ENCODE measurements at places on chromosomes 2 and 18.
A peak's percentile ranks its signal among the peaks of the same experiment; 100 is the strongest.

DNA sequence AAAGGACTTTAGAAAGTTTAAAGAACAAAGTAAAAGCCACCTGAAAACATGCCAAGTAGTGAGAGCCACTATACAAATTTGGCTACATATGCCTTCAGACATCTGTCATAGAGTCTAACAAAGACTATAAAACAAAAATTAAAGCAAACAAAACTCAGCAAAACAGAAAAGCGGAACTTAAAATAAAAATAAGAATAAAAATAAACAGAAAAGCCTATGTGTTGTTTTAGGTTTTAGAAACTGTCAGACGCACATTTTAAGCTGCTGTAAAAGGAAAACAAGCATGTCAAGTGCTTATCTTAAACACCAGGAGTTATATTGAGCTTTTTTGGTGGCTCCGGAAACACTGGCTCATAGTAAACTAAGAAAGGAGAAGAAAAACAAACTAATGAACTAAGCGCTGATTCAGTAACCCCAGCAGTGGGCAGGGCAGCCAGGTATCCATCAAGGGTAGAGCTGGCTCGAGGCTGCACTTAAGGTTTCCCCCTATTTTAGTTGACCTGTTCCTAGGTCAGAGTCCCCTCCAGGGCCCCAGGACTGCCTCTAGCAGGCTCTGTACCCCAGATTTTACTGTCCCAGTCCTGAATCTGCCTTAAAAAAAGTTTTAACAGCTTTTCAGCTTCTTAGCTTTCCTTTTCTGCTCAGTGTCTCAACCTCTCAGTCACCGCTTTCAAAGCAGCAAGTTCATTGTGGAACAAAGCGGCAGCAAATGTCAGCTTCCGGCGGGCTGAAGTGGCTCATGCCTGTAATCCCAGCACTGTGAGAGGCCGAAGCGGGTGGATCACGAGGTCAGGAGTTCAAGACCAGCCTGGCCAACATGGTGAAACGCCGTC lies 15.4 kb upstream of the RMC1 start:
- H3K27me3 ChIP-seq = no peaks in the 10 kb centered on the region
- 0 out of 2 replicates have a peak, but pooled peaks cover 4% of the 10 kb centered on the region for H3K36me3 ChIP-seq
- H3K27ac ChIP-seq = peak overlapping the region; percentile 83
- peak; percentile 76 for DNase-seq
- peaks cover 19% of the 10 kb centered on the region for H3K4me1 ChIP-seq

DNA sequence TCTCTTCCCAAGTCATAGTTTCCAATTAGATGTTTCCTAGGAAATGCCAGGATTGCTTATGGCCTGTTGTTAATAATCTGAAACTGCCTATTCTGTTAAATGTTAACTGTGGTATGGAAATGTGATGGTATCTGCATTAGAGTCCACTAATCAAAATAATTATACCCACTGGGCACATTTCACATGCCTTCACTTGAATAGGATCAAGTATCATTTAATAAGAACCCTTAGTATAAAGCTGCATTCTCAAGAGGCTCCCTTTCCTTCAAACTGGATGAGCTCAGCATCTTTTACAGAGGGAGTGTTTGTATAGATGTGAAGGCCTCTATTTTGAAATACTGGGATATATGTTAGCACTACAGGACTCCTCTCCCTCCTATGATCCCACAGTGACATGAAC lies 477.2 kb upstream of the VRK2 start:
- H3K27ac ChIP-seq = no peak overlapping the region
- H3K4me1 ChIP-seq = no peaks in the 10 kb centered on the region
- H3K4me3 ChIP-seq = no peak overlapping the region
- H3K27me3 ChIP-seq = peaks cover 38% of the 10 kb centered on the region

GRCh38 chr18:2981212-2981728 lies 31.7 kb downstream of the LPIN2 start:
- H3K4me3 ChIP-seq = peak overlapping the region; percentile 44
- no peaks in the 10 kb centered on the region for H3K27me3 ChIP-seq
- DNase-seq = peak; percentile 84
- no peaks in the 10 kb centered on the region for H3K36me3 ChIP-seq

- no peak overlapping the region for H3K4me3 ChIP-seq
- H3K36me3 ChIP-seq = no peaks in the 10 kb centered on the region
- DNase-seq = peak; percentile 82
- H3K27ac ChIP-seq = no peak overlapping the region
These were observed 23.9 kb upstream of the CCDC68 start for GRCh38 chr18:54983041-54983686.

DNA sequence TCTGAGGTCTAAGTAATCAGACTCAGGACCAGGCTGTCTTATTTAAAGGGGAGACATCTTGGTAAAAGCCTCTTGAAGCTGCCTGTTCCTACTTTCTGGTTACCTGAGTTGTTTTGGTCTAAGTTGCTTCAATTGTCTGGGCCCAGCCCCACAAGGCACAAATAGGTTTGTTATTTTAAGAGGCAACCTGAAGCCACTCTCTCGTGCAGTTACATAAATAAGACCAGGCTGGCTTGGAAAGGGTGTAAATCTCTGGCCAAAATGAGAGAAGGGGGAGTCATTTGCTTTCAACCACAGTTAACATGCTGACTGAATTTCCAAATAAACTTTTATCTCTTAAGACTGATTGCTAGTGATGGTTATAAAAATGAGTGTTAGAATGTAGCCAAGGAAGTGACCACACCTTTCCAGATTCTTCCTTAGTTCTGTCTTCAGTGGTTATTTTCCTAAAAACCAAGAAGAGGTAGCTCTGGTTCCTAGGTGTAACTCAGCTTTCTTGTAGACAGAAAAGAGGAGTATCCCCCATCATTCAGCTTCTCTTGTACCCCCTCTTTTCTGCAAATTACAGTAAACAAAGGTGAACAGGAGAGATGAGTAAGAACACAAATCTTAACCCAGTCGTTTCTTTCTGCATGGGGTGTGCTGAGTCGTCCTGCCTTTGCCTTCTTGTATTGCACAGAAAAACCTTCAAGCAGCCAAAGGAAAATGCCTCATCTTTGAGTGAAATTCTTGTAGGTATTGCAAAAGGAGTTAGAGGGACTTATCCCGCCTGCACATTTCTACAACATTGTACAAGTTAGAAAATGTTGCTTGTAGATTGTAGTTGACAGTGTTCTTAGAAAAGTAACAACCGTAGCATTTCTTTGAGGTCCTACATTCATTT lies 161.5 kb upstream of the NT5C1B start:
- H3K4me1 ChIP-seq = peaks cover 35% of the 10 kb centered on the region
- peak overlapping the region; percentile 92 for H3K27ac ChIP-seq

GRCh38 chr2:192265751-192266150 lies 71.0 kb upstream of the TMEFF2 start:
- no peak overlapping the region for H3K4me3 ChIP-seq
- DNase-seq = no peak
- H3K27me3 ChIP-seq = no peaks in the 10 kb centered on the region
- no peak overlapping the region for H3K27ac ChIP-seq

DNA sequence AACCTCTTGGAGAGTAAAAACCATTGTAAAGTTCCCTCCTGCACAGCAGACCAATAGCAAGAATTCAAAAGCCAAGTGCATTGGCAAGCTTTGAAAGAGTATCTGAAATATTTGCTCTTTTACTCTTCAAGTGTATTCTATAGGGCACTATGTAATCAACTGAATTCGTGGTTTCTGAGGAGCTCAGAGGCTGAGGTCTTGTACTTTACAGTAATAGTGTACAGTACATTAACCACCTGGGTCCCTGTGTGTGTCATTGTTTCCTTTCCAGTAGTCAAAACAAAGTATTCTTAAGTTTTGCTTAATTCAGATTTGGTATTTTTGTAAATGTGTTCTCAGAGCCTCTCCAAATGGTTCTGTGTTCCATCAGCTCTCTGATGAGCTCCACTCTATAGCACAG lies 769.7 kb downstream of the LRRTM4 start:
- no peak for DNase-seq
- H3K27me3 ChIP-seq = no peaks in the 10 kb centered on the region
- no peak overlapping the region for H3K27ac ChIP-seq

DNA sequence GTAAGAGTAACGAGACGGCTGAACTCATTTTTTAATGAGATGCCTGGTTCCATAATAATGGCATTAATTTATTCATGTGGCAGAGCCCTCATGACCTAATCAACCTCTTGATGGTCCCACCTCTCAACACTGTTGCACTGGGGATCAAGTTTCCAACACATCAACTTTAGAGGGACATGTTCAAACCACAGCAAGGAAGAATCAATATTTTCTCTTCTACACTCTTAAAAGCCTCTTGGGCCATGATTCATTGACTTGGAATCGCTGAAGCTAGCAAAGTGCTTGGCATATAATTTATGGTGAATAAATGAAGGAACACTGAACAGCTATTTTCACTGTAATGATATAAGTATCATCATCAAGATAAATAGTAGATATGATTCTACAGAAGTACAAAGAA lies 333.0 kb downstream of the TNS1 start:
- DNase-seq = peak; percentile 27
- H3K4me3 ChIP-seq = no peak overlapping the region
- no peak overlapping the region for H3K27ac ChIP-seq

DNA sequence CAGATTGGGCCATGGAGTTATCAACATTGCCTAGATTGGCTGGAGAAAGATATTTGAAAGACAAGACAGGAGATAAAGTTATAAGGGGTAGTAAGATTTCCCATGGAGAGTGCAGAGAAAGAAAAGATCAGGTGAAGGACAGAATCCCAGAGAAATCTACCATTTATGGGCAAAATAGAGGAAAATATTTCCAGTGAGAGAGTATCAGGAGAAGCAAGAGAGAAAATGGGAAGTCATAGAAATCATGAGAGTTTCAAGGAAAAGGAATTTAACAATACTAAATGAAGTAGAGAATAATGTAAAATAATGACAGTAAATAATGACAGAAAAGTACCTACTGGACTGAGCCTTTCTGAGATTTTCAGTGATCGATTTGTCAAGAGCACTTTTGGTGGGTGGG lies 447.6 kb upstream of the CHST9 start:
- no peak overlapping the region for H3K27ac ChIP-seq
- DNase-seq = no peak
- H3K4me1 ChIP-seq = no peaks in the 10 kb centered on the region
- peaks cover 93% of the 10 kb centered on the region for H3K27me3 ChIP-seq

- H3K4me3 ChIP-seq = no peak overlapping the region
- DNase-seq = no peak
- H3K36me3 ChIP-seq = no peaks in the 10 kb centered on the region
- no peaks in the 10 kb centered on the region for H3K4me1 ChIP-seq
- H3K27ac ChIP-seq = no peak overlapping the region
These were observed 130.7 kb upstream of the KLF7 start for GRCh38 chr2:207296265-207296948.

- 0 out of 2 replicates have a peak, but pooled peaks cover 7% of the 10 kb centered on the region for H3K4me1 ChIP-seq
- H3K4me3 ChIP-seq = no peak overlapping the region
- H3K27ac ChIP-seq = no peak overlapping the region
- DNase-seq = no peak
These were observed 237.2 kb downstream of the INSIG2 start for GRCh38 chr2:118325321-118325955.

DNA sequence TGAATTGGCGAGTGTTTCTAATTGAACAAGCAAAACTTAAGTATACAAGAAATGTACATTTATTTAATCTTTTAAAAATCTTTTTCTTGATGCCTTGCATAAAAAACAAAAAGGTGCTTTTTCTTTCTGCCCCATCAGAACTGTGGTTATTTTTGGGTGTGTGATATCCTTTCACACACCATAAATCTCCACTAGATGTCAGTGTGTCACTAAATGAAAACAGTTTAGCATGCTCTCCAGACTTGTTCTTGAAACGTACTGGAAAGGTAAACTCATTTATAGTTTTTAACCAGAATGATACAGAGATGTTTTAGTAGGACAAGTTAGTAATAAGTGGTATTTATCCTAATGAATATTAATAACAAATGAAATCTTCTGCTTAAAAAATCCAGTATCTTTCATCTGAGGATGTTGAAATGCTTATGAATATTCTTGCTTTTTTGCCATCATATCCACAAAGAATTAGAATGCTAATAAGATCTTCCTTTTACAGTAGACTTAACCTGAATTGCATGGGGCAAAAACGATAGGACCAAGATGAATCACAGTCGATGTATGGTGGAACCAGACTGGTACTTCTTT lies 96.8 kb downstream of the UBE2E3 start:
- H3K36me3 ChIP-seq = no peaks in the 10 kb centered on the region
- no peak overlapping the region for H3K27ac ChIP-seq
- H3K27me3 ChIP-seq = no peaks in the 10 kb centered on the region
- no peak overlapping the region for H3K4me3 ChIP-seq
- DNase-seq = peak; percentile 74
- no peaks in the 10 kb centered on the region for H3K4me1 ChIP-seq

DNA sequence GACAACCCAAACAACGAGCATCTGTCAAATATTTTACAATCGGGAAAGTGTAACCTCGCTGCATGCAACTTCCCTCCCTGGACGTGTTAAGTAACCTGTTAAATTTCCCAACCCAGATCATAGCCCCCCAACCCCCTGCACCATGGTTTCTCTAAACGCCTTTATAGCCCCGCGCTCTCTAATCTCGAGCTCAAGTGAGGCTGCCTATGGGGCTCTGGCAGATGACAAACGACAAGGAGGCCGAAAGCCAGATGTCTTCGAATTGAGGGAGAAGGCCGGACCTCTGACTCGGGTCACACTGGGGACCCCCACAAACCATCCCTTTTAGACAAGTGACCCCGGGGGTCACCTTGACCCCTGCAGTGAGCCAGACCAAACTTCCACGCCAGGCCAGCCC lies 526 bp downstream of the COX7A2L start:
- no peak for DNase-seq
- no peaks in the 10 kb centered on the region for H3K36me3 ChIP-seq
- peak overlapping the region; percentile 98 for H3K4me3 ChIP-seq
- H3K4me1 ChIP-seq = peaks cover 21% of the 10 kb centered on the region
- H3K27ac ChIP-seq = peak overlapping the region; percentile 90

- H3K4me1 ChIP-seq = peaks cover 16% of the 10 kb centered on the region
- no peaks in the 10 kb centered on the region for H3K36me3 ChIP-seq
- H3K4me3 ChIP-seq = no peak overlapping the region
- peak; percentile 86 for DNase-seq
- no peak overlapping the region for H3K27ac ChIP-seq
These were observed 34.2 kb upstream of the EN1 start for GRCh38 chr2:118881490-118882129.

DNA sequence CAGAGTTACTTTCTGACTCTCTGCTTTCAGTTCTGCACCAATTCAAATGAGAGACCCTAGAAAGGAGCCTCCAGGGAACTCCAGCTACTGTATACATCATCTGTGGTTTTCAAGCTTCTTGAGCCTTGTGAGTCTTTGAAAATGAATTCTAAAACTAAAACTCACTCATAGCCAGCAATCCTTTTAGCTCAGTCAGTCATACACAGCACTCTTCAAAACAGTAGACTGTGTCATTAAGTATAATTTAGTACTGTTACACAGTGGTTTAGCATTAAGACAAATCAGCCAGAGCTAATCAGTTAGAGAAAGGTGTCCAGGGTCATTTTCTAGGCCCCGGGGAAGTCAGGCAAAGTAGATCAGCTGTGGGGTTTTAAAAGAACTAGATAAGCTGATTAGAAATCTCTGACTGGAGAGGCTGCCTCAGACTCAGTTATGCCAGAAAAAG lies 322.1 kb upstream of the THUMPD2 start:
- no peaks in the 10 kb centered on the region for H3K36me3 ChIP-seq
- H3K4me1 ChIP-seq = peaks cover 49% of the 10 kb centered on the region
- DNase-seq = no peak
- no peak overlapping the region for H3K4me3 ChIP-seq
- H3K27ac ChIP-seq = no peak overlapping the region
